ENCODE measurements at places on chromosomes 4 and X.

- peak; percentile 2 for DNase-seq
These were observed at the start of gene HPGD for GRCh38 chr4:174522183-174523024. HPGD (minus strand) TSS chr4:174522488; CDS start chr4:174522451, 37 bp downstream.

DNA sequence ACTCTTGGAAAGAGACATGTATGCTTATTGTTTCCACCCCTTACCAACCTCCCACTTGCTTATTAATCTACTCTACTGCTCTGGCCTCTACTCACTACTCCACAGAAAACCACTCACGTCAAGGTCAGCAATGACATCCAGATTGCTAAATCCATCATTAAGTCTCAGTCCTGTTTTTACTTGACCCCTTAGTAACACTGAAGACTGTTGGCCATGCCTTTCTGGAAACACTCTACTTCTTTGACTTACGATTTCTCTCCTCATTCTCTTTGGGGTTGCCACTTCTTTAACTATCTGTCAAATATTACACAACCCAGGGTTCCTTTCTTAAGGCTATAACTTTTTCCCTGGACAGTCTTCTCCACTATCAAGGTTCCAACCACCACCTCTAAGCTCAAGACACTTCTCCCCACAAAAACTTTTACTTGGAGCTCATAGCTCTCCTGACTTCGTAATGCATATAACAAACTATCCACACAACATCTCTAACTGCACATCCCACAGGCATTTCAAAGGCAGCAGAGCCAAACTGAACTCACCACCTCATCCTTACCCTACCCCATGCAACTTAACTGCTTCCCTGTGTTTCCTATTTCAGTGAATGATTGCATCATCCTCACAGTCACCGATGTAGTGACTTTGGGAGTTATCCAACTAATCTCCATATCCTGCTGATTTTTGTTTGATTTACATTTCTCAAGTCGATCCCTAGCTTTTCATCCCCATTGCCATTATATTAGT, 15.8 kb upstream of the MAGEA4 start:
- peak; percentile 26 for DNase-seq

DNA sequence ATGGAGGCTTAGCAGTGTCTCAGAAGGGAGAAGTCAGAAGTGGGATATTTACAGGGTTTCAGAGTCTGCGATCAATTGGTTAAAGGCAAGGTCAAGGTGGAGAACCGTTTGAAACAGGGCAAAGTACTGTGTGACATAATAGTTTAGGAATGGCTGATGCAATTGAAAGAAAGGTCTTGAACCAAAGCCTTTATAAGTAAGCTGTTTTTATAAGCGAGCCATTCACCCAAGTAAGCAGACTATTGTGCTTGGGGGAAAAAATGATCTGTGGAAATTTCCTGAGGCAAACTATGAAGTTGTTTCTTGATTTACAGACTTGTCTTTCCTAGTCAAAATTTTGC, 327.3 kb downstream of the CAMK2D start:
- DNase-seq = peak; percentile 21

- DNase-seq = no peak
These were observed 41.8 kb upstream of the RLIM start for GRCh38 chrX:74656079-74656745.

GRCh38 chr4:14289708-14290107, 662.2 kb upstream of the BOD1L1 start:
- DNase-seq = peak; percentile 51

DNA sequence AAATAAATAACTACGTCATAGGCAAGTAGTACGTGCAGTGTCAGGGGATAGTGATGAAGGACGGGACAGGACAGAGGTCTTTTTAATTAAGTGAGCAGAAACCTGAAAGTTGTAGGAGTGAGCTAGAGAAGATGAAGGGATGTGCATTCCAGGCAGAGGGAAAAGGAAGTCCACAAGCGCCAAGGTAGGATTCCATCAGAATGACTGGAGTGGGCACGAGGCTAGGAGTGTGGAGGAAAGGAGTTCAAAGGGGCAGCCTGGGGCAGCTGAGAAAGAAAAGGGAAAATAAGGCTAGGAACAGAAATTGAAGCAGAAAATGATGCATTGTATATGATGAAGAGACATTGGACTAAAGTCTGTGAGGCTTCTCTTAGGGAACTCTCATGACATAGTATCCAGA, 192.2 kb upstream of the TLL1 start:
- no peak for DNase-seq

All from HCEC 1CT (cell line).